ENCODE measurements at places on chromosomes 11 and 22.

DNA sequence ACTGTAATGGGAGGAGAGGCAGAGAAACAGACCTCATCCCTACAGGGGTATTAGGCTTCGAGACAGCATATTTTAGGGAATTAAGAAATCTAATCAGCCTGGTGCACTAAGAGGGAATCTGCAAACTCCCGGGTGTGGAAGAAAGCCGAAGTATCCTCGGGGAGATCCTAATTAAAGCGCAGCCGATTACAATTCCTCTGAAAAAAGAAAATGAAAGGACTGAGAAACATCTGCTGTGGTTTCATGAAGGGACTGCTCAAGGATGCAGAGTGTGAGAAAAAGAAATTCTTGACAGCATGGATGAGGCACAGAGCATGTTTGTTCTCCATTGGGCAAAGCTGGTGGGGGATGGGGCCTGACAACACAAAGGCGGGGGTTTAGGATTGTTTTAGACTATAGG lies 290.0 kb upstream of the LARGE1 start:
- DNase-seq, result no peak

DNA sequence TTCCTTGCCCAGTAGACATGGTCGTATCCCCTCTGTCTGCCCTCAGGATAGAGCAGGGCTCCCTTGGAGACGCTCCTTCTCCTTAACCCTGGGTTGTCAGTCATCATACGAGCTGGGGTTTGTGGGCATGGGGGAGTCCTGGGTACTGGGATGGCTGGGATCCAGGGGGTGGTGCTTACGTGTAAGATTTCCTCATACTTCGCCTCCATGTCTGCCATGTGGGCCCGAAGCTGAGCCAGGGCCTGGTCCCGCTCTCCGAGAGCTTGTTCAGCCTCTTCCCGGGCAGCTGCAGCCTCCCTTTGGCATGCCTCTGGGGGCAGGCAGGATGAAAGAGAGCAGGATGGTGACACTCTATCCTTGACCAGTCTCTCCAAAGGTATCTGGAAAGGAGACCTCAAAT lies 5.3 kb downstream of the NHERF4 start:
- DNase-seq, result no peak

DNA sequence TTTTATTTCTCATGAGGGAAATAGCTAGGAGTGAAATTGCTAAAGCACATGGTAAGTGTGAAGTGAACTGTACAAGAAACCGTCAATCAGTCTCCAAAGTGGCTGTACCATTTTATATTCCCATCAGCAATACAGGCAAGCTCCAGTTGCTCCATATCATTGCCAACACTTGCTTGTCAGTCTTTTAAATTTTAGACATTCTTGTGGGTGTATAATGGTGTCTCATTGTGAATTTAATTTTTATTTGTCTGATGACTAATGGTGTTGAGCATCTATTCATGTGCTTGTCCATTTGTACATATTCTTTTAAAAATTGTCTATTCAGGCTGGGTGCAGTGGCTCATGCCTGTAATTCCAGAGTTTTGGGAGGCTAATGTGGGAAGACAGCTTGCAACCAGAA lies 34.1 kb upstream of the SMCO4 start:
- no peak for DNase-seq

GRCh38 chr11:120064341-120064740 lies 73.6 kb downstream of the TRIM29 start:
- no peak for DNase-seq

All from activated CD4-positive, CD25-positive, alpha-beta regulatory T cell treated with anti-CD3 and anti-CD28 coated beads, Interleukin-2, amount 50 U/mL, for 16 hours (primary cell).